Smooth muscle cell of the brain vasculature (primary cell): ENCODE measurements at places on chromosomes 12 and 14.

DNA sequence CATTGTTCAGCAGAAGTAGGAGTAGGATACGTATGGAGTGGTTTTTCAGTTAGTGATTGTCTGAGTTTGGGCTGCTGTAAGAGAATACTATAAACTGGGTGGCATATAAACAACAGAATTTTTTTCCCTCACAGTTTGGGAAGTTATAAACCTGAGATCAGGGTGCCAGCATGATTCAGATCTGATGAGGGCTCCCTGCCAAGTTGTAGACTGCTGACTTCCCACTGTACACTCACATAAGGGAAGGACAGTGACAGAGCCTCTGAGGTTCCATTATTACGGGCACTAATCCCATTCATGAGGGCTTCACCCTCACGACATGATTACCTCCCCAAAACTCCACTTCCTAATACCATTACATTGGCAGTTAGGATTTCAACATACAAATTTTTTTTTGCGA, 50.7 kb downstream of the ACSM4 start:
- DNase-seq = no peak

DNA sequence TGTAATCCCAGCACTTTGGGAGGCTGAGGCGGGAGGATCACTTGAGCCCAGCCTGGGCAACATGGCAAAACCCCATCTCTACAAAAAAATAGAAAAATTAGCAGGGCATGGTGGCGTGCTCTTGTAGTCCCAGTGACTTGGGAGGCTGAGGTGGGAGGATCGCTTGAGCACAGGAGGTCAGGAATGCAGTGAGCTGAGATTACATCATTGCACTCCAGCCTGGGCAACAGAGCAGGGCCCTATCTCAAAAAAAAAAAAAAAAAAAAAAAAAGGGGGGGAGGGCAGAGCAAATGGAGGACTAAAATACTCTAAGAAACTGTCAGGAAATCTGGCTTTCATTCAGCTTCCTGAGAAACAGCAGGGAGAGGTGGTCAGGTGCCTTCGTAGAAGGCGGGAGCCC, 31.7 kb upstream of the TSPAN9 start:
- no peak for DNase-seq

DNA sequence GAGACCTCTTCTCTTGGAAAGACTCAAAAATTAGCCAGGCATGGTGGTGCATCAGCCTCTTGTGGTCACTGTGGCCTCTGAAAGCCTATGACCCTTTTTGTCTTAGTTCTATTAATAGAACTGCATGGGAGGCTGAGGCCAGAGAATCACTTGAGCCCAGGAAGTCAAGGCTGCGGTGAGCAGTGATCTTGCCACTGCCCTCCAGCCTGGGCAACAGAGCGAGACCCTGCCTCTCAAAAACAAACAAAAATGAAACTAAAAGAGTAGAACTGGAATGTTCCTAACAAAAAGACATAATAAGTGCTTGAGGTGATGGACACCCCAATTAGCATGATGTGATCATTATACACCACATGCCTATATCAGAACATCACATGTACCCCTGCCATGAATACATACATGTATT, 197.0 kb upstream of the EEA1 start:
- no peak for DNase-seq

- DNase-seq = no peak
These were observed 93.7 kb downstream of the SPTSSA start for GRCh38 chr14:34368115-34368970.
